ENCODE measurements at places on chromosomes 5 and 9.

DNA sequence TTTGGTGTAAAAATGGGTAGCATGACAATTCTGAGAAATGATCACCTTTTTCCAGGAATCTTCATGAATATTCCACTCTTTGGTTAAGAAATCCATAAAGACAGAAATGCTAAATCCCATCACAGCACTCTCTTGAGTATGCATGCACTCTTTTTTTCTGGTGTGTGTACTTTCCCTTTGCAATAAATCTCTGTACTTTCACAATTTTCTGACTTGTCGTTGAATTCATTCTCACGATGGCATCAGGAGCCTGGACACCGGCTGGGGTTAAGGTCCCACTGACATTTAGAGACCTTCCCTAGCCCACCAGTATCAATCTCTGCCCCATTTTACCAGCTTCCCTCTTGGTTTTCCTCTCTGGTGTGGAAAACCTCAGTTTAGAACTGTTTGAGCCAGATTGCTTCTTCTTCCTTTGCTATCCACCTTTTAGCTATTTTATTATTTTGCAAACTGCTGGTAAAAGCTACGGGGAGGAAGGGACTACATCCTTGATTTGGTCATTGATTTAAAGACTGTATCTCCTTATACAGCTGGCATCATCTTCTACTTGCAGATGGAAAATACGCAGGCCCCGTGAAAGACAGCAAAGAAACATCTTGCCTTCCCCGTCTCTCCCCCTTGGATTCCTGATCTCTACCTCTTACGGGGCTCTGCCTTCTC lies 59.9 kb upstream of the ZFR start:
- no peak for DNase-seq

- no peak for DNase-seq
These were observed 88.3 kb downstream of the RAPGEF1 start for GRCh38 chr9:131651599-131651998.

- DNase-seq, result no peak
These were observed 66.2 kb upstream of the WDR41 start for GRCh38 chr5:77558266-77558665.

- no peak for DNase-seq
These were observed 48.2 kb upstream of the CACNA1B start for GRCh38 chr9:137829260-137829996.

DNA sequence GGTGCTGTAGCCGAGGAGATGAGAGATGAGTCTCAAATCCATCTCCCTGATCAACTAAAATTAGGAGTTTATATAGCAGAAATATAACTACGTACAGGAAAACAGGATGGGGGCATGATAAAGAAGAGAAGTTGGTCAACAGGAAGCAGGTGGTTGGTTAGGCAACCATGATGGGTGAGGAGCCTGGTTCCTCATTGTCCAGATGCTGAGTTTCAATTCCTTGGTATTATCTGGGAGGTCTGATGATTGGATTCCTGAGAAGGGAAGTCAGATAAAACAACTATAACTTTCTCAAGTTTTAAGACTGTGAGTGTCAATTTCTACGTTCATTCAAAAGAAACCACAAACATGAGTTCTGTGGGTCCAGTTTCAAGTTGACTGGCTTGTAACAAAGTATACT lies 323.9 kb downstream of the MTRR start:
- DNase-seq, result no peak

DNA sequence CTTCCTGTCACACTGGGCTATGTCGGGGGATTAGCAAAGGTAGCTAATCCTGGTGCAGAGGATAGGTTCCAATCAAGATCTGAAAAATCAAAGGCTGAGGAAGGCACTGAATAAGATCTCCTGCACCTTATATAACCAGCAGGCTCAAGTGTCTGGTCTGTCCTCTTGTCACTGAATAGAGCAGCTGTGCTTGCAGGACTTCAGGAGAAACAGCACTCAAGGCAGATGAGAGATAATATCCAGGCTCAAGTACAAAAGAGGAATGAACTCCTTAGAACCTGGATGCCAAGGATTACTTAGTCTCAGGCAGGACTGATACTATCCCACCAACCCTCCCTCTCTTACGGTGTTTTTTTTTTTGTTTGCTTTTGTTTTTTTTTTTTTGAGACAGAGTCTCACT lies 108.8 kb upstream of the LRRTM2 start:
- no peak for DNase-seq

DNA sequence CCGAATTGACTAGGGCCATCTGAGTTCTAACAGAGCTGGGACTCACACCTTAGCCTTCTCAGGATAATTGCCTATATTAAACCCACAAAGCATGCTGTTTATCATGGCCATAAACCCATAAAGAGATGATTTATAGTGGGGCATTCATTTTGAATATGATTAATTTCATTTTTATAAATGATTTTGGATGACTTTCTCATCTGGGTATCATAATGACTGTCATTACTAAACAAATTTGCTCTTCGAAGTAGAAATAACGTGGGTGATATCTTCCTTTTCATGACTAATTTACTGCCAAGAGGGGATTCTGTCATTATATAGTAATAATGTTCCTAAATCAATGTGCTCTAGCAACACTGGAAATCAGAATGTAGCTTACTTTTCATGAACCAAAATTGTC lies 498.2 kb downstream of the CDH12 start:
- no peak for DNase-seq

DNA sequence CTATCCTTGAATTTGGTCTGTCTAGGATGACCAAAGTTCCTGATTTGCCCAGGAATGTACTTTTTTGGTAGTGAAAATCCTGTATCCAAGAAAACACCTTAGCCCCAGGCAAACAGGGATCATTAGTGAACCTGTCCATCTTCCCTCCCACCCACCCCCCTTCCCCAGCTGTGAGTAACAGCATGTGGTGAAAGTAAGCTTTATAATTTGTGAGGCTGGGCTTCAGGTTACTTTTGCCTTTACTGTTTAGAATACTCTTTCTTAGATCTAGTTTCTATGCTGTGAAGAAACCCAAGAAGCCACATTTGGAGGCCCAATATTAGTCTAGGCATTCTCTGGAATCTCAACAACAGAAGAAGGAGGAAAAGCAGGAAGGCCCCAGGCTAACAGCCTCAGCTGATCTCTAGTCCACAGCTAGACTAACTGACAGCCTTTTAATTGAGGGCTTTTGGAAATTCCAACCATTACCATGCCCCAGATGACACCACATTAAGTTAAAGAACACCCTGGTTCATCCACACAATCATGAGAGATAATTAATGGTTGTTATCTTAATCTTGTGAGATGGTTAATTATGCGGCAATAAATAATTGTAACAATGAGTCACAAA lies 703.0 kb upstream of the NUDT12 start:
- DNase-seq, result no peak

DNA sequence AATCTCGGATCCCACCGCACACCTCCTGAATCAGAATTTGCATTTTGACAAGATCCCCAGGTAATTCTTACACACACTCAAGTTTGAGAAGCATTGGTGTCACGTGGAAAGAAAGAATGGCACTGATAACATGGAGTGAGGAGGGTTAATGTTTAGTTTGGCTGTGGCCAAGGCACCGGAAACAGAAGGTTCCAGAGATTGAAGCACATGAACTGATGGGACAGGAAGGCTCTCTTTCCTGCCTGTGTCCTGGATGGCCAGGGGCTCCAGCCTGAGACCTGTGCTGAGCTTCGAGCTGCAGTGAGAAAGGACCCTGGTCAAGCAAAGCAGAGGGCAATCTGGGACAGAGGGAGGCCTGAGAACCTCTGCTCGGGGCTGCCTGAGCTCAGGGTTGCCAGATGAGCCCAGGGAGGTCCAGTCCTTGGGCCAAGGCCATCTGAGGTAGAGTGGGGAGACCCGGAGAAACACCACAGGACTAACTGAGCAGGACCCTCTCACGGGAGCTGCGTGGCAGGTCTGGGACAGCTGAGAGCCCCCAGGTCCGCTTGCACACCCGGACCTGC lies 27.3 kb downstream of the AFAP1L1 start:
- no peak for DNase-seq

- DNase-seq, result no peak
These were observed 92.3 kb downstream of the FSTL4 start for GRCh38 chr5:133520062-133520461.

DNA sequence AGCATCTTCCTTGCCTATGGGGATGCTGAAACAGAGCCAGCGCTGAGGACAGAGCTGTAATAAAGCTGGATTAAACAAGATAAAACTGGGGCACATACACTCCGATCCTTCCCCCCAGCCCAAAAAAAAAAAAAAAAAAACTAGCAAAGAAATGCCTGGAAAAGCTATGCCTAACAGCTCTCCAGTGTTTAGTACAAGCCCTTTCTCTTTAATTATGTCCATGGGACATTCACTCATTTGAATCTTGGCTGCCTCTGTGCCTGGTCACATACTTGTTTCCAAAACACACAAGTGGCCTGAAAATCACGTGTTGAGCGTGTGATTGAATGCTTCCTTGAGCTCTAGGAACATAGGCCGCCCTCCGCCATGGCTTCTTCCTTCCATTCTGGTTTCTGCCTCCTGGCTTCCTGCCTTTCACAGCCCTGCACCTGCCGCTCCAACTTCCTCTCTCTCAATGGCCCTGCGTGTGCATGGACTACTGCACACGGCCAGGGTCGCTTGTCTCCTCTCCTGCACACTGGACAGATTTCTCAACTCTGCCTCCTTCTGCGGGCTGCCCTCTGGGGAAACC lies 111.0 kb upstream of the RETREG1 start:
- peak; percentile 98 for DNase-seq

DNA sequence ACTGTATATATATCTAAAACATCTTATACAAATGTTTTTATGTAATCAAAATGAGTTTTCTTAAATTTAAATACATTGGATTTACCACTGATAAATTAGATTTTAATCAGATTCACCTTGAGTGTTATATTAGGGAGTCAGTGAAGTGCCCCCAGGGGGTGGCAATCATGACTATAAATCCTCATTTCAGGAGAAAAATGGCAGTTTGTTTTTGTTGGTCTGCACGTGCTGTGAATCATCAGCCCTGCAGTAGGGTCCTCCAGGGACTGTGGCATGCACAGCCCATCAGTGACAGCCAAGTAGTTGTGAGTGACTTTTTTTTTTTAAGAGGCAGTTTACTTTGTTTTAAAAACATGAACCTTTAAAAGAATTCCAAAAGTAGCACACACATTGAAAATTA lies 65.2 kb downstream of the ZSWIM6 start:
- no peak for DNase-seq

DNA sequence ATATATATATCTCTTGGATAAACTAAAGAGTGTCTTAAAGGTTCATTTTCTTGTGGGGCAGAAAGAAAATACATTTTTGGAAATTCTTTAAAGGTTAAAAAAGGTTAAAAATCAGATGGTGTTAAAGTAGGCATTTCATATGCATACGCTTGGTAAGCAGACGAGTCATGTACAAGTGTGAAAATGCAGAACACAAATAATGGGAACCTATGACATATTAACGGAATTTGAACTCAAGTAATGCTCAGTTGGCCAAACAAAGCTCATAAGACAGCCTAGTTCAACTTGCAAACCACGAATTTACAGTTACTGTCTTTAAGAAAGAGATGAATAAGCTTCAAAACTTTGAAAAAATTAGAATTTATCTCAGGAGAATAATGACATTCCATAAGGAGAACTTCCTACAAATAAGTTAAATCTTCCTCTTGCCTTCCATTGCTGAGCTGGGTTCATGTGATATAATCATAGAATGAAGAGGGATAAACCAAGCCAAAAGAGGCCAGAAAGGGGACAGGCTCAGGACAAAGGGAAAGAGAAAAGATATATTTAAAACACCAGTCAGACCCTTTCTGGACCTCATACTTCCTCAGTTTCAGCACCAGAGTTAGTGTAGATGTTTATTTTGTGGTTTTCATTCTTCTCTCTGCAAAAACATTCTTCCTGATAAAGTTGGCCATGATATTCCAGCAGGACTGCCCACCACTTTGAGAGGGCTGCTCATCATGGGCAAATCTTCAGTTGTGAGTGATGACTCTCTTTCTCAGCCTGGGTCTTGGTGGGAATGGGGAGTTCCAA lies 256.7 kb upstream of the CD180 start:
- DNase-seq, result no peak

DNA sequence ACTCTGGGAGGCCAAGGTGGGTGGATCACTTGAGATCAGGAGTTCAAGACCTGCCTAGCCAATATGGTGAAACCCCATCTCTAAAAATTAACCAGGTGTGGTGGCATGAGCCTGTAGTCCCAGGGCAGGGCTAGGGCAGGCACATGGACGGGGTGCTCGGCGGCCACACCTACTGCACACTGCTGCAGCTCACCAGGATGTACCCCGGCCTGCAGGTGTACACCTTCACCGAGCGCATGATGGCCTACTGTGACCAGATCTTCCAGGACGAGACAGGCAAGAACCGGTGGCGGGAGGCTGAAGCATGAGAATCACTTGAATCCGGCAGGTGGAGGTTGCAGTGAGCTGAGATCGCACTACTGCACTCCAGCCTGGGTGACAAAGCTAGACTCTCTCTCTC lies 3.2 kb downstream of the ST6GALNAC4 start:
- no peak for DNase-seq

DNA sequence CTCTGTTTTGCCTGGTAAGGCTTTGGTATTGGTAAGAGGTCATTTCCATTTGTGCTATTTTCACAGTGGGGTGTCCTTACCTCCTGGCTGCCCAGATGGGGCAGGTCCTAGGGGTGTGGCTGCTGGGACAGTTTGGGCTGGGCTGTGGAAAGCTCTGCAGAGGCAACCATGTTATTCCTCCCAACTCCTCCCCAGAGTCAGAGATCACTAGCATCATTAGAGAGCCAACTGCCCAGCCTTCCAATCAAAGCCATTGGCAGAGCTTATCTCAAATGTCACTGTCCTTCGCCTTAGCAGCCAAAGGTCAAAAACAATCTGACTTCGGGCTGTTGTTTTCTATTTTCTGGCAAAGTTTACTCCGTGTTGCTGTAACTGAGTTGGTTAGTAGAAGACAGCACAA lies 33.6 kb upstream of the HRH2 start:
- DNase-seq, result no peak

DNA sequence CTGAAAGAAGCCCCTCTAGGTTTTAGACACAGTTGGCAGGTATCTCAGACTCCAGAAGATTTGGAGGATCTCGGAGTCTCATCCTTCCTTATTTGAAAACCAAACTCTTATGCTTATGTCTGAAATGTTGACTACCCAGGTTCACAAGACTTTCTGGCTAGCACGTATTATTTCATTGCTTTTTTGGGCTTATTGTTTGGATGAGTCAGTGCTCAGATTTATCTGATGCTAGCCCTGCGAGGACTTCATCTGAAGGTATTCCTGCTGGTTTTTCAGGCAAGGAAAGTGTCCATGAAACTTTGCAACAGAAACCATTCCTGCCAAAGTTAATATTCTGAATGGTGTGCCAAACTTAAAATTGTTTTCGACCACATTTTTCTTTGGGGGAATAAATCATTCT lies 8.5 kb downstream of the OSTF1 start:
- no peak for DNase-seq

DNA sequence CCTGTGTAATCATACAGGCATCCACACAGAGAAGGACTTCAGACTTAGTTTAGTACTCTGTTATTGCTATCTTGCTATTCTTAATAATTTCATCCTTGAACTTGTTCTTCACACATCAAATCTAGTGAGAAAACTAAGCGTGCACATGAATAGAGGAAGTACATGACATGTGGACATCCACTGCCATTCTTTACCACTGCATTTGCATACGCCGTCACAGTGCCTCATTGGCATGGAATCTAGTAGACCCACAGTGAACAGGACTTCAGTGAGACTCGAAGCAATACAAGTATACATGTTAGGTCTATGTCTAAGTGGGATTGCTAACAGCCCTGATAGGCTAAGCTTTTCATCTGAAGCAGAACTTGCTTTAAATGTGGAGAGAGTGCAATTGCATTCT lies 592.1 kb downstream of the TLE4 start:
- DNase-seq, result no peak

GRCh38 chr9:113755433-113755832 lies 120.7 kb upstream of the ZNF618 start:
- no peak for DNase-seq

GRCh38 chr9:19173598-19174125 lies 46.4 kb upstream of the PLIN2 start:
- no peak for DNase-seq

- DNase-seq, result no peak
These were observed 6.5 kb downstream of the STOM start for GRCh38 chr9:121363622-121363961.
